ENCODE measurements at places on chromosomes 2 and 18.
A peak's percentile ranks its signal among the peaks of the same experiment; 100 is the strongest.

GRCh38 chr2:25103287-25103871 lies 61.5 kb downstream of the EFR3B start:
- no peak for DNase-seq

DNA sequence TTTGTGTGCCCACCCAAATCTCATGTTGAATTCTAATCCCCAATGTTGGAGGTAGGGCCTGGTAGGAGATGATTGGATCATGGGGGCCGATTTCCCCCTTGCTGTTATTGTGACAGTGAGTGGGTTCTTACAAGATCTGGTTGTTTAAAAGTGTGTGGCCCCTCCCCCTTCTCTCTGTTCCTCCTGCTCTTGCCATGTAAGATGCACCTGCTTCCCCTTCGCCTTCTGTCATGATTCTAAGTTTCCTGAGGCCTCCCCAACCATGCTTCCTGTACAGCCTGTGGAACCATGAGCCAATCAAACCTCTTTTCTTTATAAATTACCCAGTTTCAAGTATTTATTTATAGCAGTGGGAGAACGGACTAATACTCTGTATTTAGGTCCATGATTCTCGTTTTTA lies 588.1 kb downstream of the DCDC2C start:
- DNase-seq = no peak

DNA sequence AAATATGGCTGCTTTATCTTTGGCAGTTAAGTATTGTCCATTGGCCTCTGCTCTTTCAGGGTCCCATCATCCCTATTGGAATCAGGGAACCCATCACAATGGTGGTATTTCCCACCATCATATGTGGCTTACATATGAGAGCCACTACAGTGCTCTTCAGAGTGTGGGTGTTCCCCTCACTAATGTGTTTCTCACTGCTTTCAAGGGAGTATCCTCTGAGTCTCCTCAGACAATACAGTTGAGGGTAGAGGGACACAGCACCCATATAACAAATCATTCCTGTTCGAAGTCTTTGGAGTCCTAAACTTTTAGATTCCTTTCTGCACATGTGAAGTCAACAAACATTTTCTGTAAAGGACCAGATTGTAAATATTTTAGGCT lies 48.8 kb upstream of the DNAJC10 start:
- no peak for DNase-seq

DNA sequence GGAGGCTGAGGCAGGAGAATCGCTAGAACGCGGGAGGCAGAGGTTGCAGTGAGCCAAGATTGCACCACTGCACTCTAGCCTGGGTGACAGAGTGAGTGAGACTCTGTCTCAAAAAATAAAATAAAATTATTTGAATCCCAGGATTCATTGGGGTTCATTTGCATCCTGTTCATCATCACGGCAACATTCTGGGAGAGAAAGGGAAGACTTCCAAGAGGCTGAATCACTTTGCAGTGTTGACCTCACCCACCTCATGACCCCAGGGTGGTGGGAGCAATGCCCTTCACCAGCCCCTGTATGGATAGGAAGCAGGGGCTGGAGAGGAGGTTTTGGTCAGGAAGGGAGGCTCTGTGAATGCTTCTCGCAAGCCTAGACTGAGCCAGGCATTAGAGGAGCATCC lies 195.6 kb downstream of the CTIF start:
- no peak for DNase-seq

DNA sequence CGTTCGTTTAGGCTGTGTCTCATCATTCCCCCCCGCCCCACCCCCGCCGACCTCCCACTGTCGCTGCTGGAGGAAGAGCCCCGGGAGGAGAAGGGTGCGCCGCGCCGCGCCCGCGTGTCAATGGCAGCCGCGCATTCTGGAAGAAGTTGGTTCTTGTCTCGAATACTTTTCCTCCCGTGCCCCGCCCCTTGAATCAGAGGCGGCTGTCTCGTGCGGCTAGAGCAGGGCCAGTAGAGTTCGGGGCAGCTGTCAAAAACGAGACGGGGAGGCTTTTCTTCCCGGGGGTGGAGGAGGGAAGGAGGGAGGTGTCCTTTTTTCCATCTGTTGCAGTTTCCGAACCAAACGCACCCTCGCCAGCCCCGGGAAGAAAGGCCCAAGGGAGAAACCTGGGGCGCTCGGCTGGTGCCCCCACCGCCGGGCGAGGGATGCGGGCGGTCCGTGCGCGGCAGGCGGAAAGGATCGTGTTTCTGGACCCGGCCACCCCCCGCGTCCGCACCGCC lies 410 bp upstream of the TGIF1 start:
- DNase-seq = no peak

GRCh38 chr2:23385351-23385747 lies 370 bp downstream of the KLHL29 start:
- DNase-seq = no peak

DNA sequence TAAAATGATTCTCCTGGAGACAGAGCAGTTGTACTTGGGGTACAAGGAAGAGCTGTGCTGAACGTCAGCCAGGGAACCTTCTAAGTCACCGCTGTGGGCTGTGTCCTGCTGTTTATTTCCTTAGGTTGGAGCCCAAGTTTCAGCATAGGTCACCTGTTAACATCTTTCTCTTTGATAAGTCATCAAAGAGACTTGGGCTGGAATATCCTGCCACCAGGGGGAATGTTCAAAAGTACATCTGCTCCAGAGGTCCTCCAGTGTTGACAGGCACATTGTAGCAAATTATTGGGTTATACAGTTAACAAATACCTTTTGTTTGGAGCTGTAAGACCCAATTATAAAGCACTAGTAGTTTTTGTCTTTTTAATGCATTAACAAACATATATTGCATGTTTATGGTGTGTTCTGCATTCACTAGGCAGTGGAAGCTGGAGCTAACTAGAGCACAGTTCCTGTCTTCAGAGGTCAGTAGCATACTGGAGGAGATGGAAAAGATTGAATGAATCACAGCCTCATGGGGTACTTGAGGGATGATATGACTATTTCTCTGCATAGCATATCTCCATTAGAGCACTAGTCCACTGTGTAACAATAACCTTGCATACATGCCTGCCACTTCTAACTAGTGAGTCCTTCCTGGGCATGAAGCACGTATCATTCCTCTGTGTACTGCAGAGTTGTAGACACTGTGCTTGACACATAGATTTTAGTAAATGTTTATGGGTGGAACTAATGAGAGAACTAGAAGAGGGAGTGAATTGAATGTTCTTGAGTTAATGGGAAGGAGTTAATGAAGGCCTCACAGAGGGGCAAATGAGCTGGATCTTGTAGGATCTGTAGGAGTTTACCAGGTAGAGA lies 182.1 kb downstream of the AGAP1 start:
- no peak for DNase-seq

GRCh38 chr2:27871802-27872201 lies 18.4 kb downstream of the RBKS start:
- no peak for DNase-seq

GRCh38 chr2:23460228-23460627 lies 75.2 kb downstream of the KLHL29 start:
- no peak for DNase-seq

DNA sequence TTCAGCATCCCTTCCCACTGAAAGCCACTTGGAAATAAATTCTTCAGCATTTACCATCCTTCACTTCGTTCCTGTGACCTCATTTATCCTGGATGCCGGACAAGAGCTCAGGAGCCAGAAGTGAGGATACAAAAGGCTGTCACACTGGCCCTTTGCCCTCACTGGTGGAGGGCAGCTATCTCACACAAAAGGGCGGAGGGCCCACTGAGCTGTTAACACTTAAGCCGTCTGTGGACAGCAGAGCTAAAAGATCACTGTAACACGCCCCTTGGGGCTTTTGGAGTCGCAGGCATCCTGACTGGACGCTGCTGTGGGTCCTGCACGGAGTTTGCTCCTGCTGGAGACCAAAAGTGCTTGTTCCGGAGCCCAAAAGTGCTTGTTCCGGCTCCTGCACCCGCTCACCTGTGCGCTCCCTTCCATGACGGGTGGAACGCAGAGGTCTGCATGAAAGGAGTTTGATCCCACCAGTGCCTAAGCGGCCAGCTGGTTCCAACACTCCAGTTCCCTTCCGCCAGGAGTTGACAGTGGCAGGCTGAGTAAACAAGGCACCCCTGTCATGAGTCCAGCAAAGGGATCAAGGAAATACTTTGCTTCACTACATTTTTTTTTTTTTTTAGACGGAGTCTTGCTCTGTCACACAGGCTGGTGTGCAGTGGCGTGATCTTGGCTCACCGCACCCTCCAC lies 572.0 kb upstream of the LINC00305 start:
- no peak for DNase-seq

GRCh38 chr2:239249048-239249447 lies 151.8 kb downstream of the HDAC4 start:
- DNase-seq = no peak

- DNase-seq = no peak
Observed at GRCh38 chr18:12599543-12599942, 58.4 kb downstream of the SPIRE1 start.

DNA sequence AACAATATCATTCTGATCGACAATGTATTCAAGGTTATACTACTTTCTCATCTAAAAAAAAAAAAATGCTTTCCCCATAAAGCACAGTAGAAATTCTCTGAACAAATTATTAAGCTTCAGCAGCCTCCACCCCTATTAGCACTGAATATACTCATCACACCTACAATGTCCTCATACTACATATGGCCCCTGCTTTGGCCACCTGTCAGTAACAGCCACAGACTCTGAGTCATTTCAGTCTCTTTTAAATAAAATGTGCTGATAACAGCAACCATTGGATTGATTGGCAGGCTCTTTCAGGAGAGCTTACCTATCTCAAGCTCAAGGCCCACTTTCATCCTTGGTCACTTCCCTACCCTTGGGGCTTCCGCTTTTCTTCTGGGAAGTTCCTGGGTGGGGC lies 236.7 kb downstream of the TMX3 start:
- no peak for DNase-seq

DNA sequence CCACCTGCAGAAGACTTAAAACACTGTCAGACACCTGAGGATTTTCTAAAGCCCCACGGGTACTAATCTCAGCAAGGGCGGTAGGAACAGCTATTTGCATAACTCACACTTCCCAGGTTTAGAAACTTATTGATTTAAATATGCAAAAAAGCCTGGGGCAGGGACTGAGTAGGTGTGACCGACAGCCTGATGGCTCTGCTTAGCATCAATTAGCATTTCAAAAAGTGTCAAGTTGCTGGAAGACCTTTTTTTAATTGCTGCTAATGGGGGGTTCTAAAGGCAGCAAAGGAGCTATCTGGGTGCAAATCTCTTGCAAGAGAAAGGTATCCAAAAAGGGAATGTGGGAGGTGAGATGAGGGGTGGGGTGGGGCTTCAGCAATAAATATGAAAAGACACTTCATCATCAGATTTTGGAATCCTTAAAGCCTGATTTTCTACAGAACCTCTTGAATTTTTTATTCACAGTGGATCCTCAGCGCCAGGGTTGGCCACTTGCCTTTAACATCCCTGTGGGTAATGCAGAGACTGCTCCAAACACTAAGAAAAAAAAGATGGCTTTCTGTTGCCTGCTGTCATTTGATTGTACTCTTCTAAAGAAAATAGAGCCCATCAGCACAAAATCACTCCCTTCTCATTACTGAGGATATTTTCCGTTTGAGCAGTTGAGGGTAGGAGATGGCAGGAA lies 121.1 kb upstream of the RMP24 start:
- DNase-seq = peak; percentile 85

DNA sequence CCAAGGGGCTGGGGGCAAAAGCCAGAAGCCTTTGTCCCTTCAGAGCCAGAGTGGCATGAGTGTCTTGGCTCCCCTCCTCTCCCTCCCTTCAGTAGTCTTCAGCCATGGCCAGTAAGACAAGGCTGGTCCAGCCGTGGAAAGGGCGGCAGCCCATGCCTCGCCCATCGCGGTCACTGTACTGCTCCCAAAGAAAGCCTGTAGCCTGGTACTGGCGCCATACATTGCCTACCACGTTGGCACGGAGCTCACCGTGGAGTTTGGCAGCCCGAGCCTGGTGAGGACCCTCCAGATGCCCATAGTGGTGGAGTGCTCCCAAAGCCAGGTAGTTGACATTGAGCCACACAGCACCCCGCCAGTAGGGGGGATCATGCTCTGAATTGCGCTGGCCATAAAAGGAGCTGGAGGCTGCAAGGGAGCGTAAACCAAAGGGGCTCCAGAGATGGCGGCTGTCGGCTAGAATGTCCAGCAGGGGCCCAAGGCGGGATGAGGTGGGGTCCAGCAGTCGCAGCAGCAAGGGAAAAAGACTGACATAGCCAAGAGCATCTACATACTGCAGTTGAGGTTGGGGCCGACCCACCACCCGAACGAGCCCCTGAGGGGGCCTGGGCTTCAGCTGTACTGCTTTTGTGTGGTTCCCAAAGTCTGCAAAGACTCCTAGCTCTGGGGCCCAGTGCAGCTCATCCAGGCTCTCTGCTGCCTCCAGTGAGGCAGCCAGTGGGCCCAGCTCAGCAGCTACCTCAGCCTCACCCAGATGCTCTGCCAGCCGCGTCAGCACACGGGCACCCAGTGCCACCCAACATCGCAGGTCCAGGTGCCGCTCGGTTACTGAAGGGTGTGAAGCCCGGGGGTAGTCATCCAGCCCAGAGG lies 3.2 kb downstream of the WBP1 start:
- DNase-seq = no peak

DNA sequence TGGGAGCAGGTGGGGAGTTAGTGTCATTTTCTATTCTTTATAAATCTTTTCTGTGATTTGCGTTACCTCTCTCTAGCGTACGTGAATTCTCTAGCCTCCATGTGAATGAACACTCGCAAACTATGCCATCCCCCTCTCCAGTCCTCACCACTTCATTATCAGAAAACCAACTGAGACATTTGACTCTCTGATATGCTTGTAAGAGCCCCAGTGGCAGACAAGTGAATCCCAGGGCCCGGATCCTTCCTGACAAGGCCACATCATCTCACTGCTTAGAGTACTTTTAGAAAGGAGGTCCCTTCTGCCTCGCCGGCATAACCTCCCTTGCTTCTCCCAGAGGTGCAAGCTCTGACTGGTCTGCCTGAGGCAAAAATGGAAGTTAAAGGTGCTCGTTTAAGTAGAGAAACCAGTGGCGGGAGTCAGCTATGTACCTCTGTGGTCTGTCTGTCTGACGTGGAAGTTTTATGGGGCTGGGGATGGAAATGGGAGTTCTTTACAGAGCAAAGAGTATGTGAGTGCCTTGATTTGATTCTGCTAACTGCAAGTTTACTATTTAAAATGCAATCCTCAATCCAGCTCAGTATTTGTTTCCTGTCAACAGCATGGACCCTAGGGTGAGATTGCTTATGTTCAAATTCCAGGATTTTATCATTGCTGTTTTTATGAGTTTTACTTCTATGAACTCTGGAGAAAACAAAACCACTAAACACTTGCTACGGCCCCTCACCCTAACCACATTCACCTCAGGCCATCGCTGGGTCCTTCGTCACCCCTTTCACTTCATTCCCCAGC lies 114.9 kb upstream of the MSTN start:
- DNase-seq = no peak

- DNase-seq = no peak
Observed at GRCh38 chr2:19801367-19802080, 100.3 kb downstream of the TTC32 start.

GRCh38 chr18:45050712-45051601 lies 370.3 kb downstream of the SETBP1 start:
- no peak for DNase-seq

- no peak for DNase-seq
Observed at GRCh38 chr18:68267583-68267982, 447.3 kb downstream of the TMX3 start.

DNA sequence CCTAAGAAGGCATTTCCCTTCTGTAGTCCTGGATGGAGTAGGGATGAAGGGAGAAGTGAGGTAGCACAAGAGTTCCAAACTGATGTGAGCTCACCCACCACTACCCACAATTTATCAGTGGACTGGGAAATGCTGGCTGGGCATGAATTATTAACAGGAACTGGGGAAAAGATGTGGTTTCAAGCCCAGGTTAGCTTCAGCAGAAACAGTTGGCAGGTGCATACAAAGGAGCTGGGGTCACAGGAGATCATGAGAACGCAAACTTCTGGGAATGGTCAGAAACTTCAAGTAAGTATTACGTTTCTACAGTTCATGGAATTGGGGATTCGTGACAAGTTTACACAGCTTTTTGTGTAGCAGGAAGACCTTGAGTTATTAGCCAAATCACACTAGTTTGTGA lies 5.4 kb downstream of the CCDC141 start:
- no peak for DNase-seq
